Natural killer cell (primary cell): ENCODE measurements at places on chromosomes 16 and 17.

DNA sequence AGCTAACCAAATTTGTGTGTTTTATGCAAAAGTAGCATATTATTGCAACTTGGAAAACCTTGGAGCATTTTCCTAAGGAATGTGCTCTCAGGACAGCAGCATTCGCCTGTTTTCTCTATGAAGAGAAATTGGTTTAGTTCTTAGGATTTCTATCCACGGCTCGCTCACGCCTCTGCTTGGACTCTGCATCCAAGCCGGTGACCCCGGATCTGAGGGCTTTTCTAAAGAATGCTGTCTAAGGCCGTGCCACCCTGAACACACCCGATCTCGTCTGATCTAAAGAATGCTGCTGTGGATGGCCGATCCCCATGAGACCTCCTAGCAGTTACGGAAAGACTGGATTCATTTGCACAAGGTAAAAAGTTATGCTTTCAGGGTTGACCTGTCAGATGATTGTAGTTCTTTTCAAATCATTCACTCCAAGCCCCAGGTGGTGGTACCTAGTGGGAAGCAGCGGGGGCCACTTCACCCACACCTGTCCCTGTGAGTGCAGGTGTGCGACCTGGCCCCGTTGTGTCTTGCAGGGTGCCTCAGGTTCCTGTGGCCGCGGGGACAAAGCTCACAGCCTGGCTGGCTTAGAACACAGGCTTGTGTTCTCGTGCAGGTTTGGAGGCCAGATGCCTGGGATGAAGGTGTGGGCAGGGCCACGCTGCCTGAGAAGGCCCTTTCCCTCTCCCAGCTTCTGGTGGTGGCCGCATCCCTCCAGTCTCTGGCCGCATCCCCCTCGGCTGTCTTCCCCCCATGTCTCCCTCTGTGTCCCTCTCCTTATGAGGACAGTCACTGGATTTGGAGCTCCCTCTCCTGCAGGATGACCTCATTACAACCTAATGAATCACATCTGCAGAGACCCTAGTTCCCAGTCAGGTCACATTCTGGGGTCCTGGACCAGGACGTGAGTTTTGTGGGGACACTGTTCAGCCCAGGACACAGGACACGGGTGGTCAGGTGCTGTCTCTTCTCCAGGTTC lies 71.1 kb downstream of the BANP start:
- no peaks in the 10 kb centered on the region for H3K27me3 ChIP-seq
- H3K36me3 ChIP-seq: peaks cover 26% of the 10 kb centered on the region
- H3K4me3 ChIP-seq: no peak overlapping the region
- H3K27ac ChIP-seq: no peak overlapping the region
- H3K4me1 ChIP-seq: peaks cover 3% of the 10 kb centered on the region

DNA sequence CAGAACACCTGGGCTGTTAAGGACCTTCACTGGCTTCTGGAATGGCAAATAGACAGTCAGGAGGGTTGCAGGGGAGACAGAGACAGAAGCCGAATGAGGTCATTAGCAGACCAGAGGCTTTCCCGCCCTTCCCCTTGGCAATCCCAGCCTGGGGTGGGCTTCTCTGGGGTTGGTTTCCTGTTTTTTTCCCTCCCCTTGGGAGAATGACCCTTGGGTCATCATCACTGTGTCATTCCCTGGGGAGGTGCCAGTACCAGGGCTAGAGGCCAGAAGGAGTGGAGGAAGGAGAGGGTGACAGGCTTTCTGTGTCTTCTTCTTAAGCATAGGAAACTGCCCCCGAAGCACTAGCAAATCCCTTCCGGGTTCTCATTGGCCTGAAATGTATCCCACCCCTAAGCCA lies 42.9 kb upstream of the IL21R start:
- H3K4me1 ChIP-seq: no peaks in the 10 kb centered on the region
- no peak for DNase-seq

- H3K27ac ChIP-seq: no peak overlapping the region
- H3K4me3 ChIP-seq: no peak overlapping the region
- DNase-seq: no peak
- no peaks in the 10 kb centered on the region for H3K4me1 ChIP-seq
- H3K36me3 ChIP-seq: no peaks in the 10 kb centered on the region
Observed at GRCh38 chr16:86680661-86681030, 102.3 kb downstream of the FOXL1 start.

DNA sequence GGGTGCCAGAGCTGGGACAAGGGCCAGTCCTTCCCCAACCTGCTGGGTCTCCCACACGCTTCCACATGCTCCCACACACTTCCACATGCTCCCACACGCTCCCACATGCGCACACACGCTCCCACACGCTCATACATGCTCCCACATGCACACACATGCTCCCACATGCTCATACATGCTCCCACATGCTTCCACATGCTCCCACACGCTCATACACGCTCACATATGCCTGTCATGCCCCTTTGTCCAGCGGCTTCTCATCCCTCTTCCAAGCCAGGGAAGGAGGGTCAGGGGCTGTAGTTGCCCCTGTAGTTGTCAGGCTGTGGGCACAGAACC lies 9.9 kb upstream of the METRNL start:
- no peak overlapping the region for H3K4me3 ChIP-seq
- DNase-seq: no peak
- no peaks in the 10 kb centered on the region for H3K36me3 ChIP-seq
- H3K4me1 ChIP-seq: peaks cover 38% of the 10 kb centered on the region

- no peaks in the 10 kb centered on the region for H3K4me1 ChIP-seq
- no peak for DNase-seq
Observed at GRCh38 chr17:57915985-57916757, 39.0 kb downstream of the CUEDC1 start.

DNA sequence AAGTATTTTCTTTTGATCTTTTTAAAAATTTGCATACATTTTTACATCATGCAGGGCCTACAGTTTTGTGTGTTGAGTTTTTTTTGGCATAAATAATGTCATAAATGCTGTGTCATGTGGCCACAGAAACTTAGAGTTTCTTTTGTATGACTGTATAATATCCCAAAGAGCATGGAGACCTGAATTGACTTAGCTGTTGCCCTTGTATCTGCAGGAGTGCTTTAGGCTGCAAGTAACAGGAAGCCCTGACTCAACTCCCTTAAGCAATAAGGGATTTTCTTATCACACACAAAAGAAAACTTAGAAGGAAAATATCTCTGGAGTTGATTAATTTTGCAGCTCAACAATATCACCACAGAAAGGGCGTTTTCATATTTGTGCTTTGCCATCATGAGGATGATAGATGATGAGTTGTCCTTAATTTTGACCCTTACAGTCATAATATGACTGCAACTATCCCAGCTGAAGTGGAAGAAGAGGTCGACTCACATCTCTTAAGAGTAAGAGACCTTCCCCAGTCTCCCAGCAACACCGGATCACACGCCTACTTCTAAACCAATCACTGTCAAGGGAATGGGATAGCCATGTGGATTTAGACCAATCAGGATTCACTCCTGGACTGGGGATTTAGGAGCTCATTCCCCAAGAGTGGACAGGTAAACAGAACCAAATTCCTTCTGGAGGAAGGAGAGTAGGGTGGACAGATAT lies 138.9 kb downstream of the GSG1L start:
- no peak for DNase-seq
- H3K27me3 ChIP-seq: peaks cover 4% of the 10 kb centered on the region
- H3K36me3 ChIP-seq: no peaks in the 10 kb centered on the region
- no peak overlapping the region for H3K27ac ChIP-seq

GRCh38 chr16:17224879-17225281 lies 245.9 kb downstream of the XYLT1 start:
- no peak overlapping the region for H3K4me3 ChIP-seq
- H3K27me3 ChIP-seq: no peaks in the 10 kb centered on the region
